ENCODE measurements at places on chromosomes 5 and 9.

DNA sequence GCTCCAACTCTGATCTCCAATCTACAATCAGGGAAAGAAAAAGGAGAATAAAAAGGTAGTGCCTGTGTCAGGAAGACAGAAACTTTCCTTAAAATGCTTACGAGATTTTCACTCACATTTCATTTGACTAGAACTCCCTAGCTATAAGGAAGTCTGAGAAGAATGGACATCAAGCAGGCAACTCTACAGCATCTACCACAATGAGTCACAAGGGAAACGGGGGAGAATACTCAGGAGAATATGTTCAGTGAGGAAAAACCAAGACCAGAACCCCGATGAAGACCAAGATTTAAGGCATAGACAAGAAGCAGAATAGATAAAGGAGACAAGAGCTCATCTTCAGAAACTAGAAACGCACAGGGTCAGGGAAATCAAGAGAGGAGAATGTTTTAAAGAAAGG, 9.0 kb upstream of the SETD9 start:
- DNase-seq = no peak

GRCh38 chr5:57414857-57415256, 67.8 kb downstream of the ACTBL2 start:
- DNase-seq = no peak

- DNase-seq = no peak
Observed at GRCh38 chr9:90088856-90089255, 484.0 kb downstream of the GADD45G start.

DNA sequence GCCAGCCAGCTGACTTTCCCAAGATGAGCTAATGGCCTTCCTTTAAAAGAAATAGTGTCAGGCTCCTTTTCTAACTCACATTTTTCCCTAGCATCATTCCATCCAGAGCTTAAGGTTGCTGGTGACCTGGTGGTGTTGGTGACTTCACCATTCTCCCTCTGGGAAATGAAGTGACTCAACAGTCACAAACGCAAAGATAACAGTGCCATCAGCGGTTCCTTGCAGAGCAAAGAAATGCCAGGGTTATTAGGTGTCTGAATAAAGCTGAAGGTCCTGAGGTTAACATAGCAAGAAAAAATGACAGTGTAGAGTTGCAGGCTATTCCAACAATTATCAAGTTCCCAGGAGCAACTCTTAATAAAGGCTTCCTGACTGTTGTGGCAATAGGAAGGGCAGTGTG, 111.8 kb upstream of the SLC44A1 start:
- DNase-seq = no peak

GRCh38 chr5:73392775-73393174, 55.8 kb downstream of the FOXD1 start:
- no peak for DNase-seq

- DNase-seq = no peak
Observed at GRCh38 chr5:57754616-57755015, 272.0 kb upstream of the ACTBL2 start.

GRCh38 chr9:121833061-121833460, 181.6 kb downstream of the DAB2IP start:
- DNase-seq = no peak

DNA sequence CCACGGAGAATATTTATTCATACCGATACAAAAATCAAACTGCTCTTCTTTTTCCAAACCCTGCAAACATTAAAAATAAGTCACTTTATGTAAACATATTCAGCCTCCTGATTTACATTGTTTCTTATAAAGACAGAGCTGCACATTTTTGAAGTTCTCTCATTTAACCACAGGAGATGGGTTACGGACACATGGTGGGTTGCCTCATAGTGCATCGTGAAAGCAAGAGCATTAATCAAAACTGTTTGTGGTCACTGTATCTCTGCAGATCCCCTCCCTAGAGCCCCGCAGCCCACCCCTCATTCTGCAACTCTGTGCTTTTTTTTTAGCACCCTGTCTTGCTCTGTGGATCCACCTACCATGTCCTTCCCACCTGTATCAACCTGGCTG, 43.3 kb upstream of the EQTN start:
- DNase-seq = no peak

DNA sequence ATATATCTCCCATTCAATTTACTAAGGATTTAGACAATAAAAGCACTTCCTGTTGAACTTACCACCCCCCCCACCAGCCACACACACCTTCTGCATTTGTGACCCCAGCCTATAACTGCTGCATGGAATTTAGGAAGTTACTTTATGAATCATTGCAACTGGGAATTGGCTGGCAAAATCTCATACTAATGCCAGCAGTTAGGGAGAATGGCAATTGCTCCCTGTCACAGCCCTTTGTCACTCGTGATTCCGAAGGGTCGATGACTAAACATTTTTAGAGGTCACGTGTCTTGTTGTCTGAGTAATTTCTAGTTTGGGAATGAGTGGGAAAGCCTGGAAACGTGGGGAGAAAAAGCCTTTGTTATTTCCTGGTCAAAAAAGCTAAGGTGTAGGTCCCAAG, 46.6 kb upstream of the PCA3 start:
- no peak for DNase-seq

- no peak for DNase-seq
Observed at GRCh38 chr5:128358826-128359225, 179.2 kb downstream of the FBN2 start.

DNA sequence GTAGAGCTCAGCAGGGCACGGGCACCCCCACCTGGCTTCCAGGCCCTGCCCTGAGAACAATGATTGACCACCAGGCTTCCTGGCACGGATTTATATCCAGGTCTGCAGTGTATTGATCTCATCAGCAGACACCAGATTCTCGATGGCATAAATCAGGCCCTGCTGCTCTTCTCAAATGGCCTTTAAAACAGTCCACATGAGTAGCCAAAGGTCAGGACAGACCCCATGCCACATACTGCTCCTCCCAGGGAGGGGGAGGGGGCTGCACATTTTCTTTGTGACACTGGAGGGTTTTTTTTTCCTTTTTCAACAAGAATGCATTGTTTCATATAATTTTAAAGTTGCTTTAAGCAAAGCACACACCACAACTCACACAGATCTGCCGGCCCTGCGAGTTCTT, 85.4 kb downstream of the SEMA4D start:
- no peak for DNase-seq

DNA sequence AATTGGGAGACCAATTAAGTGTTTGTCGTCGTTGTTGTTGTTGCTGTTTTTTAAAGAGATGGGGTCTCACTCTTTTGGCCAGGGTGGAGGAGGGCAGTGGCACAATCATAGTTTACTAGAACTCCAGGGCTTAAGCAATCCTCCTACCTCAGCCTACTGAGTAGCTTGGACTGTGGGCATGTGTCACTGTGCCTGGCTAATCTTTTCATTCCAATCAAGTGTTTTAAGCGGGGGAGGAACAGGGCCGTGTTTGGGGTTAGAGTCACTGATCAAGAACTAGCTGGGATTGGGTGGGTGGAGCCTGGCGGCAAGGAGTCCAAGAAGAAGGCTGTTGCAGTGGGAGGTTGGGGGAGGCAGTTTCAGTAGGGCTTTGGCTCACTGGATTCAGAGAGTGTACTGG, 13.8 kb downstream of the SNX30 start:
- DNase-seq = no peak

- no peak for DNase-seq
Observed at GRCh38 chr9:3894772-3895171, 369.0 kb upstream of the RFX3 start.

- peak; percentile 85 for DNase-seq
Observed at GRCh38 chr5:107571621-107572536, 98.9 kb downstream of the EFNA5 start.

- DNase-seq = no peak
Observed at GRCh38 chr9:119369680-119370366, 588 bp upstream of the BRINP1 start.

GRCh38 chr9:97577051-97577450, 56.1 kb downstream of the TSTD2 start:
- no peak for DNase-seq

DNA sequence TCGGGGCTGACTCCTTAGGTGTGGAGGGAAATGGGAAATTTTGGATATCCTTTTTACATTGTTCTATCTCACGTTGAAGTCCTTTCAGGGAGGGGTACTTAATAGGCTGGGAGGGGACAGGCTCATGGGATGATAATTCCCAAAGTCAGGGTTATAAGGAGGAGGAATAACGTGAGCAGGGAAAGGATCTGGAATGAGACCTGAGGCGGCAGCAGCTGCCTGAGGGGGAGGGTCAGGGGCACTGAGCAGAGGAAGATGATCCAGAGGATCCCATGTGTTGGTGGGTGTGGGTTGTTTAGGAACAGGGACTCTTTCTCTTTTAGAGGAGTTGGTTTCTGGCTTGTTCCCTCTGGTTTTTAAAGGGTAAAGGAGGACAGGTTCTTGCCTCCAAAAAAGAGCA, 18.7 kb downstream of the IFT74 start:
- DNase-seq = no peak

GRCh38 chr5:140795259-140795641, 598 bp downstream of the PCDHA2 start:
- no peak for DNase-seq

DNA sequence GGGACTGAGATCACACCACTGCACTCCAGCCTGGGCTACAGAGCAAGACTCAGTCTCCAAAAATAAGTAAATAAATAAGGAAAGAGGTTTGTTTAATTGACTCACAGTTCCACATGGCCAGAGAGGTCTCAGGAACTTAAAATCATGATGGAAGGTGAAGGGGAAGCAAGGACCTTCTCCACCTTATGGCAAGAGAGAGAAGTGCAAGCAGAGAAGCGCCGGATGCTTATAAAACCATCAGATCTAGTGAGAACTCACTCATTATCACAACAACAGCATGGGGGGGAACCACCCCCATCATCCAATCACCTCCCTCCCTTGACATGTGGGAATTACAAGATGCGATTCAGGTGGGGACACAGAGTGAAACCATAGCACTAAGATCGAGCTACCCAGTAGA, 22.8 kb upstream of the RGMB start:
- no peak for DNase-seq
